ENCODE measurements at places on chromosomes 16 and 17. TPM values are rescaled to one million over a fixed set of nuclear protein-coding genes. Genes with fewer than 3 reads are reported as not detected.

GRCh38 chr16:6483469-6484033, 849.1 kb upstream of the RBFOX1 start:
- peak overlapping the region; percentile 31 for H3K4me3 ChIP-seq
- peaks cover 3% of the 10 kb centered on the region for H3K4me1 ChIP-seq
- H3K27me3 ChIP-seq = peaks cover 52% of the 10 kb centered on the region
- H3K27ac ChIP-seq = no peak overlapping the region

The KRT27 gene
- not detected for total RNA-seq

DNA sequence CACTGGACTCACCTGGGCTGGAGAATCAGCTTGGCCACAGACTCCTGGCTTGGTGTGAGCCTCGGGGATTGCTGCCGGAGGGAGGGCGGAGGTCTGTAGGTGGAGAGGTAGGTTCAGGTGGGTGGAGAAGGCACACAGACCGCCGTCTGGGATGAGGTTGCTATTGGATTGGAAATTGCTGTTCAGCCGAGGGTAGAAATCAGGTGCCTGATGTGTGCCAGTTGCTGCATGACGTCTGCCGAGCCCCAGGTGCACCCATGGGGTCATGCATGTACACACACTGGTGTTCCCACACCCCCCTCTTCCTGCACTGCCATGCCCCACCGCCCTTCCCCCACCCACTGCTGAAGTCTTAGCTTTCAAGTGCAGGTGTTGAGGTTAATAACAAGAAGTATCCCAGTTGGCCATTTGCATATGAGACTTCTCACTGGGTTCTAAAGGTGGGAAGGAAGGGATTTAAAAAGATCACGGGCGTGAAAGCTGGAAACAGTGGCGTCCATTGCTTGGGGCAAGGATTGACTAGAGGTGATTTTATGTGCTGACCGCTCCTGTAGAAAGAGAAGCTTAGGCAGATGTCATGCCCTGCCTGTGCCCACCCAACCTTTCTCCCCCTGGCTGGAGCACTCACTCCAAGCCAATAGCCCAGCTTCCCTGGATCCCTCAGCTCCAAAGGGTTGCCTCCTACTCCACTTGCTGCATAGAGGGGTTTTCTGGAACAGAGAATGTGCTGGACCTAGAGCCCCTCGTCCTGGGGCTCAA, 193.6 kb downstream of the CCDC182 start:
- peak overlapping the region; percentile 73 for H3K27ac ChIP-seq
- peaks cover 5% of the 10 kb centered on the region for H3K27me3 ChIP-seq
- H3K4me3 ChIP-seq = peak overlapping the region; percentile 68
- no peaks in the 10 kb centered on the region for H3K36me3 ChIP-seq

- no peaks in the 10 kb centered on the region for H3K27me3 ChIP-seq
- no peak overlapping the region for H3K4me3 ChIP-seq
- H3K4me1 ChIP-seq = peaks cover 8% of the 10 kb centered on the region
- no peak for DNase-seq
- peaks cover 5% of the 10 kb centered on the region for H3K36me3 ChIP-seq
Observed at GRCh38 chr16:17228048-17228707, 242.6 kb downstream of the XYLT1 start.

The OSGIN1 gene
- total RNA-seq = 3.0 TPM

DNA sequence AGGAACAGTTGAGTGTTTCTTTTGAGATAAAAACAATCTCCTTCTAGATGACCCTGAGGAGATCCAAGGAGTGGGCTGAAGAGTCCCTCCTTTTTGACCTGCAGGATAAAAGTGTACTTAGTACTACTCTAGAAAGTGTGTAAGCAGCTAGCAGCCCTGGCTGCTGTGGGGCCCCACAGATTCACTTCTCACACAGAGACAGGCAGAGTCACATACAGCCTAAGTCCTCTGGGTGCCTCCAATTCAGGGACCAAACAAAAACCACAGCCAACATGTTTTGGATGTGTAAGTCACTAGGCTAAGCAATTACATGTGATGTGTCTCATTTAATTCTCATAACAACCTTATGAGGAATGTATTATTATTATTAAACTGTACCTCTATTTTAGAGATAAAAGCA, 97.1 kb downstream of the TMEM100 start:
- DNase-seq = no peak
- peaks cover 9% of the 10 kb centered on the region for H3K27me3 ChIP-seq
- no peak overlapping the region for H3K27ac ChIP-seq
- H3K4me3 ChIP-seq = no peak overlapping the region
- no peaks in the 10 kb centered on the region for H3K36me3 ChIP-seq

DNA sequence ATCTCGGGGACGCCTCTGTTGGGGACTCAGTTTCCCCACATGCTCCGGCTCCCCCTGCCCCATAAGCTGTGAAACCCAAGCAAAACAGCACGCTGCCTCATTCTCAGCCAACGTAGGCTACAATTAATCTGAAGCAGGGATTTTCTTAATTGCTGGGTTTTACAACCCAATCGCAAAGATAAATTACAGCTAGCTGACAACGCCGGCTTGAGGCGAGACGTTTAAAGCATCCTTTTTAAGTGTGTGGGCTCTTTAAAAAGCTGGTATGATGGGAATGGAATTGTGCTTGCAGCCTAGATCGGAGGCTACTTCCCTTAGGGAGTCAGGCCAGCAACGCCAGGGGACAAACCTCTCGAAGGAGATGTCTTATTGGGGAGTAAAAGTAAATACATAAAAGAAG, 185.3 kb downstream of the ZNF423 start:
- H3K4me1 ChIP-seq = peaks cover 26% of the 10 kb centered on the region
- no peaks in the 10 kb centered on the region for H3K27me3 ChIP-seq
- peaks cover 3% of the 10 kb centered on the region for H3K36me3 ChIP-seq
- DNase-seq = no peak
- H3K4me3 ChIP-seq = no peak overlapping the region
